ENCODE measurements at places on chromosomes 6 and 20.

DNA sequence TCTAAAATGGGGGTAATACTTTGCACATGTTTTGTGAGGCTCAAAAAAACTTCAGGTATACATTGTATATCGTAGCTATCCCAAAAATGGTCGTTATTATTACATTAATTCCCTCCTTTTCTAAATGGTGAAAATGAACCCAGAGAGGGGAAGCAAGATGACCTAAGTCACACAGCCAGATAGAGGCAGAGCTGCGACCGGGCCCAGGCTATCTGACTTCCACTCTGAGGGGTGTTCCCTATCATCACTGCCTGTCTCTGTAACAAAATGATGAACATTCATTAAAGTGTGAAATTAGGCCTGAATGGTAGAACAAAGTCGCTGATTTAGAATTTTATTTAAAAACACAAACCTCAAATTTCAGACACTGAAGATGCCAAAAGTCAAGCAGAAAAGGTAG lies 29.1 kb upstream of the RIMS4 start:
- DNase-seq, result no peak

- no peak for DNase-seq
Observed at GRCh38 chr6:39102071-39102820, 12.7 kb downstream of the SAYSD1 start.

GRCh38 chr6:138250513-138251247 lies 32.4 kb upstream of the PBOV1 start:
- no peak for DNase-seq

GRCh38 chr6:151021896-151022295 lies 156.4 kb downstream of the MTHFD1L start:
- no peak for DNase-seq

DNA sequence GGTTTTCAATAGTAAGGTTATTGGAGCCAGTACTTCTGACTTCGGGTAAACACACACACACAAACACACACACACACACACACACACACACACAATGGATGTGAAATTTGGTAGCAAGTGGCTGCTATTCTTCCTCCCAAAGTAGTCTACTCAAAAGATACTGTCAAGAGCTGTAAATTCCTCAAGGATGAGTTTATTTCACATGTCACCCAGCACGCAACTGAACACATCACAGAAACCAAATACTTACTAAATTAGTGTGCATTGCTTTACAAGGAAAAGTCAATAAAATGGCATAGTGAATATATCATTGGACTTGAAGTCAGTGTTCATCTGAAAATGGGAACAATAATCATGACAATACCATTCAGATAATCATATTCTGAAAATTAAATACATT lies 32.9 kb downstream of the MMUT start:
- no peak for DNase-seq

DNA sequence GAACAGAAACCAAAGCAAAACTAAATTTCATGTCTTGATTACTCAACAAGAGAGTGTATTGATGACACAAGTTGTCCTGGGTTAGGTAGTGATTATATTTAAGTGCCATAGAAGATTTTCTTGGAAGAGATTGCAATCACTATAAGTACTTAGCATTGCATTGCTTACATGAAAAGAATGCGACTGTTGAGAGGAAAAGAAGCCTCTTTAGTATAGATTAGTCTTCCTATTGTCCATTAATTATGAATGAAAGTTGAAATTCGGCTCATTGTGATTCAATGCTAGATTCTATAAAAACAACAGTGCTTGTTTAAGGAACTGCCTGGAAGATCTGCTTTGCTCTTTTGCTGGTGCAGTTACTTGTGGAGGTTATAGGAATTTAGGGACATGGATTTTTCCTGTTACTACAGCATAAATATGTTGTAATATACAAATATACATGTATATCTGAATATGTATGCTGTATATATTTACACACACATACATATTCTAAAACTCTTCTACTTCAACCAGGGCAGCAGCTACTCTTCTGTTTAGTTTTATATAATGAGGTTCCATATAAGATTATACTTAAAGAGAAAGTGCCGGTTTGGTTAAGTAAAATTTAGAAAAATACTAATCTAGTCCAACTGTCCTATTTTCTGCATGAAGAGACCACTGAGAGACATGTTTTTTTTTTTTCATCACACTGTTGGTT lies 796.3 kb downstream of the KIF16B start:
- no peak for DNase-seq

DNA sequence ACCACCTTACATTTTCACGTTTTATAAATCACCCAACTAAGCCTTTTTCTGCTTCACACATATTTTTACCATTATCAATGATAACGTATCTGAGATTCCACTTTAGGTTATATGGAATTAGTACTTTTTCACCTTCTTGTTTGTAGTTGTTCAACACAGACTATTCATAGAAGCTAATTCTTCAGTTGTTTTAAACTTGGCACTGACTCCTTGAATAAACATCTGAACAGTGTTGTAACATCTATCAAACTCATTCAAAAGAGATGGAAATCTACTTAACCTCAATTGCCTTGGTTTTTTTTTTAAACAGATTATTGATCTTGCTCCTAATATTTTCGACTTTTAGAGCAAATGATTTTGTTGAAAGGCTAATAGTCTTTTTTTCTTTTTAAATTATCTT lies 34.2 kb downstream of the PTPRA start:
- no peak for DNase-seq

- DNase-seq, result no peak
Observed at GRCh38 chr6:38168699-38169098, 349.2 kb downstream of the ZFAND3 start.

GRCh38 chr20:36440370-36441026 lies 100.8 kb upstream of the MYL9 start:
- no peak for DNase-seq

DNA sequence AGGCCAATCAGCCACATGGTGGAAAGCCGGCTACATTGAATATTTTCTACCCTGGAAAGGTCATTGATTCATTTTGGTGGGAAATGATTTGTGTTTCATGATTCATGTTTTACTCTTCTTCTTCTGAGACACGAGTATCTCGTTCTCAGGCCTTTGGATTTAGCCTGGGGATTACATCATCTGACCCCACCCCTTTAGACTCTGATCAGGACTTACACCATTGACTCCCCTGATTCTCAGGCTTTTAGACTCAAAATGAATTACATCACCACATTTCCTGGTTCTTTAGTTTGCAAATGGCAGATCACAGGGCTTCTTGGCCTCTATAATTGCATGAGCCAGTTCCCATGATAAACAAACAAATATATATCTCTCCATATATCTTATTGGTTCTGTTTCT lies 228.8 kb downstream of the ADGRG6 start:
- no peak for DNase-seq

DNA sequence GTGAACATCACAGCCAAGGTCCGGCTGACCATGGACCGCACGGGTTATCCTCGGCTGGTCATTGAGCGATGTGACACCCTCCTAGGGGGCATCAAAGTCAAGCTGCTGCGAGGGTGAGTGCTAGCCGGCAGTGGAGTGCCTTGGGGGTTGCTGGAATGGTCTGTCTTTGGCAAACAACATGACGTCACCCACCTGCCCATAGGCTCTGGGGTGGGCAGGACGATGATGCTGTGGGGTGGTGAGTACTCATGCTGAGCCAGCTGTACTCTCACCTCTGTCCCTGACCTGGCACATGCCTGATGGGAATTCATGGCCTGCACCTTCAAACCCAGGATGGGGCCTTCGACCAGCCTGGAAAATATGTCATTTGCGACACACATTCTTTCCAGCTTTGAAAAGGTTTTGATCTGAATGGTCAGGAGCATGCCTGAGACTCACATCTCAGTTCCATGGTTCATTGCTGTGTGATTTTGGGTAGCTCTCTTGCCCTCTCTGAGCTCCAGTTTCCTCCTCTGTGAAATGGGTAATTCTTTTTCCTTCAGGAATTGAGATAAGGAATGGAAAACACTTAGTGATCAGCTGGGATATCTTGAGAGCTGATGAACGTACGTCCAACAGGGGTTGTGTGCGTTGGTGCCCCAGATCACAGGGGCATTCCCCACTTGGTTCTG lies 6.7 kb downstream of the BPIFB4 start:
- no peak for DNase-seq

- no peak for DNase-seq
Observed at GRCh38 chr20:59424976-59425375, 124.6 kb downstream of the EDN3 start.

- peak; percentile 64 for DNase-seq
Observed at GRCh38 chr6:4776131-4776492, at the start of gene CDYL. TSS of gene CDYL (plus strand) at chr6:4776404. CDS start at chr6:4776784, 380 bp downstream.

- no peak for DNase-seq
Observed at GRCh38 chr6:160933256-160933655, 58.3 kb upstream of the MAP3K4 start.

- no peak for DNase-seq
Observed at GRCh38 chr6:124738482-124738881, 223.8 kb upstream of the RNF217 start.

GRCh38 chr6:153150752-153151440 lies 19.8 kb upstream of the RGS17 start:
- DNase-seq, result no peak

GRCh38 chr6:94401311-94401710 lies 982.0 kb upstream of the EPHA7 start:
- no peak for DNase-seq

DNA sequence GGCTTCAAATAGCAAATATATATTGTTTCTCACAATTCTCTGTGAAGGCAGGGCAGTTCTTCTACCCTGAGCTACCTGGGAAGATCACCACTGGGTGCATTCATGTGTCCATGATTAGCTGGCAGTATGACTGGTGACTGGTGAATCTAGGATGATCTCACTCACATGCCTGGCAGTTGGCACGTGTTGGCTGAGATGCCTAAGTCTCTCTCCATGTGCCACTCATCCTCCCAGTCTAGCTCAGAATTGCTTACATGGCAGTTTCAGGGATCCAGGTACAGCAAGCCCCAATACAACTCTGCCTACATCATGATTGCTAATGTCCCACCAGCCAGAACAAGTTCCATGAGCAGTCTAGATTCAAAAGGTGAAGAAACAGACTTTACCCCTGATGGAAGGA lies 346.8 kb upstream of the CNR1 start:
- DNase-seq, result no peak

GRCh38 chr20:10356628-10357027 lies 77.4 kb downstream of the MKKS start:
- DNase-seq, result no peak

DNA sequence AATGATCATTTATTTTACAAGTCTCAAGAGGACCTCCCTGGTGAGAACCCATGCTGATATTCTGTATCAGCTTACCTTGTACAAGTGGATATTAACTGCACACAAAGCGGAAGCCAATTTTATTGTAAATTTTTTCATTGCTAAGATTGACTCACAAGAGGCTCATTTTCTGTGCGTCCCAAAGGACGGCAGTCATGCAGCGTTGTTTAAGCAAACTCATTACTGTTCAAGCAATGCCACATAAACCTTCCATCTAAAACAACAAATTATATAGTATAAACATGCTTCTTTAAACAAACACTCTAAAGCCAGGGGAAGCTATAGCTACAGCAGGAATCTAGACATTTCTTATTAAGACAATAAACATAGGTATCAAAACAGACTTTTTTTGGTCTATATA lies 575.3 kb downstream of the FRK start:
- DNase-seq, result no peak

GRCh38 chr6:117303323-117303722 lies 38.0 kb downstream of the VGLL2 start:
- DNase-seq, result no peak

DNA sequence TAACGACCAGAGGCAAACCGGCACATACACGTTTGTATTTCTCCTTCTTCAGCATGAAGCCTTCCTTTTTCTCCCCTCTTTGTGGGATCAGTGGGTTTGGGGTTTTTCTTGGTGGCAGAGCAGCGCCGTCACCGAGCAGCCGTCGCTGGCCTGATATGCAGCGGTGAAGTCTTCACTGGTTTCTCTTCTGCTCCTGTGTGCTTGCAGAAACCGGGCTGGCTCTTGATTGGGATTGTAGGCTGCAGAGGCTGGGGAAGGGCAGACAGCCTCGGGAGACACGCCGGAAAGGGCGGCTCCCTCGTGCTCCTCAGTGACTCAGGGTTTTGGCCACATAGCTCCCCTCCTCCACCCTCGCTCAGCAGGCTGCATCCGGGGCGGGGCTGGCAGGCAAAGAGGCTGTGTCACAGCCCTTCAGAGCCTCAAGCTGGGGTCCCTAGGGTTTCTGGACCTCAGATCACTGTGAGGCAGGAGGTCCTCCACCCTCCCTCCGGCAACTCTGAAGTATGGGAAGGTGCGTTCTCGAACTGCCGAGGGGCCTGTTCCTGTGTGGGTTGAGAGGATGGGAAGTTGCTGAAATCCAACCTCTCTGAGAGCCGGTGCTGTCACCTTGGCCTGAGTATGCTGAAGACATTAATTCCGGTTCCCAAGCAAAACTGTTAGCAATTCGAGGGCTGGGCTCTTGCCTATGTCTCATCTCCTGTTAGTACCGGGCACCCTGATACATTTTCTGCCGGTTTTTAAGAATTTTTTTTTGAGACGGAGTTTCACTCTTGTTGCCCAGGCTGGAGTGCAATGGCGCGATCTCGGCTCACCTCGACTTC lies 24.2 kb downstream of the NQO2 start:
- peak; percentile 98 for DNase-seq
